Lung microvascular endothelial cell (primary cell): ENCODE measurements at places on chromosomes 16 and 17. TPM values are rescaled to one million over a fixed set of nuclear protein-coding genes. Genes with fewer than 3 reads are reported as not detected.

Gene CLEC18C
- total RNA-seq = under 0.01 TPM in 2 replicates

Gene GRIN2A
- not detected in 2 replicates for total RNA-seq

Gene FBXW10
- not detected in 2 replicates for total RNA-seq

Gene C16orf96
- under 0.01 TPM in 1 of 2 replicates, not detected in the other for total RNA-seq

Gene KRT33B
- total RNA-seq = not detected in 2 replicates

Gene PHB1
- total RNA-seq = 130 and 154 TPM in 2 replicates

DNA sequence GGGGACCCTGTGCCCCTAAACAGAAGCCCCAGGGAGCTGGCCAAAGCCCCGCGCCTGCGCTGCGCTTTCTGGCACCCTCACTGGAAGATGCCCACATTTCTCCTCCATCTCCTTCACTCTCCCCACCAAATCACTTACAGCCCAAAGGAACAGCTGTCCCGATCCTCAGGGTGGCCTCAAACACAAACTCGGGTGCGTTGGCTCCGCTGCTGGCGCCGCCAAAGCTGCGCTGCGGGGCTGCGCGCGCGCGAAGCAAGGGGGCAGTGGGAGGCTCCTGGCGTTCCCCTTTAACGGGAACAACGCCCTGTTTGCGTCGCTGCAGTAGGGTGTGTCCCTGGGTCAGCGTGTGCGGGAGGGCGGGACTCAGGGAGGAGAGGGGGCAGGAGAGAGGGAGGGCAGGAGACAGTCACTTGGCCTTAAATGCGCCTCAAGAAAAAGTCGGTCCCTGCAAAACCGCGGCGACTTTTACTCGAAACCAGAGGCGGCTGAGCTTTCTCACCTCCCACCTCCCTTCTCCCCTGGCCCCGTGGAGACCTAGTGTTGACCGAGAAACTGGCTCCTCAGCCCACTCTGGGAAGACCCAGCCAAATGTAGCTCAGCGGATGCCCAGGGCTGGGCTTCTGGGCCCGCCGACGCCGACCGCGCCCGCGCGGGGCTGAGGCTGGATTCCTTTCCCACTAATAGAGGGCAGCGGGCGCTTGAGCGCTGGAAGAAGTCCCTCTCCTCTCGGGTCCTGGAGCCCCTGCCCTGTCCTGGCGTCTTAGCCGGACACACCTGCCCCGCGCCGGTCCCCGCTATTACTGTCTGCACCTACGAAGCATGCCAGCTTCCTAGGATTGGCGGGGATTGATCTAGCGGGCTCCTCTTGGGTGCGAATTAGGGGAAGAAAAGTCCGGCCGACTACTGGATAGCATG is 2.6 kb downstream of the PMP22 start:
- DNase-seq = peak; percentile 84

GRCh38 chr17:28885363-28885762 is 12.2 kb downstream of the FLOT2 start:
- DNase-seq = no peak

GRCh38 chr17:64236827-64237403 is 26.1 kb downstream of the TEX2 start:
- DNase-seq = no peak

GRCh38 chr17:82120148-82120547 is 22.1 kb upstream of the FASN start:
- DNase-seq = no peak

DNA sequence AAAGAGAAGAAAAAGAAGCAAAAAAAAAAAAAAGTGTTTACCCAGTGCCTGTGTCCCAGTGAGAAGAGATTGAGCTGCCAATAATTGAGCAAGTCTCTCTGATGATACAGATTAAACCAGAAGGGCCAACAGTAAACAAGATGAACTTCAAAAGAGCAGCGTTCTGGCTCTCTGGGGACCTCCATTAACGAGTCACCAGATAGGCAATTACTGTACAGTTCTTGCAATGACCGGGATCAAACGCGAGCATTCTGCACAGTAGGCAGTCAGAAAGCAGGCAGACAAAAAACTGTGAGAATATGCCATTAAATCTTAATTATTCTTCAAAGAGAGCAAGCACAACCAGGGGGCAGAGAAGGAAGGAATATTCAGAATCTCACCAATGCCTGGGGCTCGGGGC is 626.1 kb downstream of the TMEM114 start:
- DNase-seq = no peak

- DNase-seq = peak; percentile 35
Measured at GRCh38 chr17:16439303-16439791, 24.0 kb downstream of the TRPV2 start.

DNA sequence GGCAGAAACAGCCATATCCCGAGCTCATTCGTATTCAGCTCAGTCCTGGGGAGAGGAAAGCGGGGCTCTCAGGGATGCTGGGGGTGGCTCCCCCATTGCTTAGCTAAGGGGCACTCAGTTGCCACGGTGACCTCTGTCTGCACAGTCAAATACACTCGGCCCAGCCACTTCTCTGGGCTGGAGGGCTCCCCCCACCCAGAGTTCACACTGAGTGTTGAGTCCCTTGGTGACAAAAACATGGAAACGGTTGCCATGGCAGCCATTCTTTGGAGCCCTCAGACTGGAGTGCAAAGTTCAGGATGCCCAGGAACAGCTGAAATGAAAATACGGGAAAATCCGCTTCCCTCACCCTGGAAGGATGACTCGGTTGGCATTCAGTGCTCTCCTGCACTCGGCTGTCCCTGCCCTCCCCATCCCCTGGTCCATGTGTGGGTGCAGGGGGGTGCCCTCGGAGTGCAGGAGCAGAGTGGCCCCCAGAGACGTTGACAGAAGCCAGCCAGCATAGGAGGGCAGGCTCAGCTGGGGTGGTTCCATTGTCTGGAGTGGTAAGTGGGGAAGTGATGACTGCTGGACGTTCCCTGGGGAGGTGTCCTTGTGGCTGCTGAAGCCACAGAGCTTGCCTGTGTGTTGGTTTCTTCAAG is 216.5 kb downstream of the NTN1 start:
- DNase-seq = peak; percentile 58

DNA sequence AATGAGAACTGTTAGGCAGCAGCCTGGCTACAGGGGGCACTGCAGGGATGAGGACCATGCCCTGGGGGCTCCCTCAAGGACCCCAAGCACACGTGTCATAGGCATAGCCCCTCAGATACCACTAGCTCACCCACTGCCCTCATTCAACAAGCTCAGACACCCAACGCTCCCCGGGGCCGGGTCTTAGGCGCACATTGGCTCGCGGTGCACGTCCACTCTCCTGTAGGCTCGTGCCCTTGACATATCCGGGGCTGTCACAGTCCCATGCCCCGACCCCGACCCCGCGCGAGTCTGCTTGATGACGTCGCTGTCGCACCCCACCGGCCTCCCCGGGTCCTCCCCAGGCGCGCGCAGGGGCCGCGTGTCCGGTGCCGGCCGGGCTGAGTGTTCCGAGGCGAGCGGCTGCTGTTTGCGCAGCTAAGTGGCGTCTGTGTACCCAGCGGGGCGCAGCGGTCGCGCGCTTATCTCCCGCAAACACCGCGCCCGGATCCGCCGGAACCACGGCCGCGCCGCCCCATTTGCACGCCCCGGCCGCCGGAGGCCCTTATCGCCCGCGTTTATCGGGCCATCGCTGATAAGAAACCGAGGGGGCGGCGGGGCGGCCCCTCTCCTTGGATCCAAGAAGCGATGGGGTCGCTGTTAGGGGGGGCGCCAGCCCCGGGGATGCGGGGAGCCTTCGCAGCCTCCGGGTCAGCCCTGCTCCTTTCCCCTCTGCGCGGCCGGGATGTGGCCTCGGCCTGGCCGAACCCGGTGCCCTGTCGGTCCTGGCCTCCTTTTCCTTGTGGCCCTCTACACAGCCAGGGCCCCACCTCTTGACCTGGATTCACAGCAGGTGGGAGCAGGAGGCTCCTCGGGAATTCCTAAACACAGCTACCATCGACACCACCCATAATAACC is 20.7 kb upstream of the NAGS start:
- DNase-seq = peak; percentile 22
